ENCODE measurements at places on chromosomes 2 and 18.

- no peak for DNase-seq
These were observed 40.3 kb upstream of the SCG2 start for GRCh38 chr2:223642506-223642905.

- no peak for DNase-seq
These were observed 27.8 kb upstream of the C2orf74 start for GRCh38 chr2:61134141-61134540.

DNA sequence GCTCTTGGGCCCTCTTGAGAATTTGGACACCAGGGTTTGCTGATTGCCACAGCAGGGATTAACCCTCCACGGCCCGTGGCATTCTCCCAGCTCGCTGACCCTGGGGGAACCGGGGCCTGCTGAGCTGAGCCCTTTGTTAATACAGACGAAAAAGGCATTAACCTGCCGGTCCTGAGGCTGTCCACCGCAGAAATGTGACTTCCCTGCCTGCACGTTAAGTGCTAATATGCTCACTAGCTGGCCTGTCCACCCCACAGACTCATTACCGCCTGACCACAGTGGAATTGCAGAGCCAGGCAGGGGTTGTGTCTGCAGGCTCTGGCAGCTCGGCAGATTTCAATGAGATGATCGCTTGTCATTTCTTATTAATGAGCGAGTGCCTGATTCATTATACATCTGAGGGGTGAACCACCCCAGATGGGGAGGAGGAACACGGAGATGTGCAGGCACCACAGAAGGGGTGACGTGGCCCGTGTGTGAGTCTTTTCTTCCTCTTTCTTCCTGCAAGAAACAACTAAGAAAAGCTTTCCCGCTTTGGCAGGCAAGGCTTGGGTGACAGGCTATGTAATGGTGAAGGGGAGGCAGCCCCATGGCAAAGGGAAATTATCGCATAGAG is 126.0 kb downstream of the GLI2 start:
- peak; percentile 52 for DNase-seq

DNA sequence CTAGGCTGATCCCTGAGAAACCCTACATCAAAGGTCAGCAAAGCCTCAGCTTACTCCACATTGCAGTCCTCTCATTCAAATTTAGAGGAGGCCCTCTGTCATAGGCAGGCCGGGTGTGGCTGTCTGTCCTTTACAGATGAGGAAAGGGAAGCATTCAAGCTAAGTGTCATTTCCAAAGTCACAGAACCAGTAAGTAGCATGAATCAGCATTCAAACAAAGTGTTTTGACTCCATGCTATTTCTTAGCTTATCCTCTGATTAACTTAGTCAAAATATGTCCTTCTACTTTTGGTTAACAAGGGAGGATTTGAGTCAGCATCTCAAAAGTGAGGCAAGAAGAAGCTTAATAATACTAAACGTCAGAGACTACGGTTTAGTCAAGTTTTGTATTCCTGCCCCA is 409.0 kb upstream of the POU3F3 start:
- no peak for DNase-seq

- no peak for DNase-seq
These were observed 4.8 kb downstream of the CWC22 start for GRCh38 chr2:180002198-180002770.

DNA sequence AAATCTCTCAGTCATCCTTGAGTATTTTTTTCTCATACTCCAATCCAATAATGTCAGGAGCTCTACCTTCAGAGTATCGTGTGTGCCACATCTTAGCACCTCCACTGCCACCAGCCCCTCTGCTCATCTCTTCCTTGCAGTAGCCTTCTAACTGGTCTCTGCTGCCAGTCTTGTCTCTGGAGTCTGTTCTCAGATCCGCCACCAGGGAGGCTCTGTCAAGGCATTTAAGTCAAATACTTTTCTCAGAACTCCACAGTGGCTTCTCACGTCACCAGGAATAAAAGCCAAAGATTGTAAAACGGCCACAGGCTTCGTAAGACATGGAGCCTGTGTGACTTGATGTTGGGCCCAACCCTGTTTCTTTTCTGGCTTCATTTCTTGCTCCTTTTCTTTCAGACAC is 7.1 kb downstream of the UNC50 start:
- DNase-seq, result no peak

GRCh38 chr2:4300616-4301015 is 597.2 kb downstream of the DCDC2C start:
- DNase-seq, result no peak

DNA sequence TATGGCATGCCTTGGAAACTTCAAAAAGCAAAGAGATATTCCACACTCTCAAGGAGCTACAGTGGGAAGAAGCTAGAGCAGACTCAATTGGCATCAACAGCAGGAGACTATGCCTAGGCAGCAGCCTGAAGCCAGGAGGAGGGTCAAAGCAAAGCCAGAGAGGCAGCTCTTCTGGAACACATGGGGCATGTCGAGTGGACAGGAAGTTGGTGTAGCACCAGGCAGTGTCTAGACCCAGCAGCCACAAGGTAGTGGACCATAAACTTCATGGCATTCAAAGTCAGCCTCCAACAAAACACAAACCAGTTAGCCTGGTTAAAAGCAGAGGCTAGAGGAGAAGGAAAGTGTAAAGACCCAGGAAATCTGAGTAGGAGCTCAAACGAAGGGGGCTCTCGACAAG is 311.2 kb upstream of the PKDCC start:
- DNase-seq, result no peak

GRCh38 chr2:28638102-28638501 is 113.5 kb upstream of the PPP1CB start:
- no peak for DNase-seq

All from fibroblast of the aortic adventitia (primary cell).